ENCODE measurements at places on chromosomes 1 and 21. TPM values are rescaled to one million over a fixed set of nuclear protein-coding genes. Genes with fewer than 3 reads are reported as not detected.

ATP1A2 gene
- polyA plus RNA-seq = 7.3 TPM

GBP2 gene
- polyA plus RNA-seq = 9.5 TPM

GPR89A gene
- polyA plus RNA-seq = 4.0 TPM

KIF26B gene
- 0.08 TPM for polyA plus RNA-seq

KRTAP19-3 gene
- not detected for polyA plus RNA-seq

AIRE gene
- polyA plus RNA-seq = not detected

LCE1D gene
- polyA plus RNA-seq = not detected

ANKRD35 gene
- polyA plus RNA-seq = 0.58 TPM

CHI3L1 gene
- 191 TPM for polyA plus RNA-seq

TP73 gene
- polyA plus RNA-seq = 0.24 TPM

Data from adipose tissue (tissue), 3 donors.